Stimulated activated CD4-positive, alpha-beta T cell treated with anti-CD3 and anti-CD28 coated beads, Interleukin-4, amount 100 ng/mL, for 1 hour (primary cell): ENCODE measurements at places on chromosomes 3 and 15.

GRCh38 chr3:182979674-182980191 is 605 bp downstream of the DCUN1D1 start:
- peak; percentile 11 for DNase-seq

GRCh38 chr3:27200721-27201489 is 168.3 kb downstream of the NEK10 start:
- DNase-seq: no peak

DNA sequence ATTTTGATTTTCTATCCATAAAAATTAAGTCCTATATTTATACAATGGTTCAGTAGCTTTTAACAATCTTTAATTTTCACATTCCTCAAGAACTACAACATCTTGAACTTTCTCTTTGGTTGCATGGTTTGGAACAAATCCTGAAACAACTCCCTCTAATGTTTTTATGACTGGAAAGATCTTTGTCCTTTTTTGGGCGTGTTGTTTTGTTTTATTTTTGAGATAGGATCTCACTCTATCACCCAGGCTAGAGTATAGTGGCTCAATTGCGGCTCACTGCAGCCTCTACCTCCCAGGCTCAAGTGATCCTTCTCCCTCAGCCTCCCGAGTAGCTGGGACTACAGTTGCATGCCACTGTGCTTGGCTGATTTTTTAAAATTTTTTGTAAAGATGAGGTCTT is 4.0 kb downstream of the STX19 start:
- DNase-seq: no peak

- DNase-seq: no peak
These were observed 425.9 kb downstream of the EPHA3 start for GRCh38 chr3:89533275-89533674.

DNA sequence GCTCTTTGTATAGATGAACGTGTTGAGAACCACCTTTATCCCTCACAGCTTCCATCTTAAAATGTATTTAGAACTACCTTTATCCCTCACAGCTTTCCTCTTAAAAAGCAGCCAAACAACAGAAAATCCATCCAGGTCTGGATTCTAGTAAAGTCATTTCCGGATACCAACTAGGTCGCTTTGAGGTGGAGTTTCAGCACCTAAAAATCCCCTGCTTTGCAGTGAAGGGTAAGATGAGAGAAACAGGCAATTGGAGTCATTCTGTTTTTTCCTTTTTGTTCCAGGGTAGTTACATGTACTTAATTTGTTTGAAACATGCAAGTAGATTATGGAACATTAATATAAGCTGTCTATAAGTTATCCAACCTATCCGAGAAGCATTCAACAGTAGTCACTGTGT is 192.0 kb downstream of the UBE2E2 start:
- DNase-seq: no peak

GRCh38 chr15:67103869-67104268 is 38.5 kb downstream of the SMAD3 start:
- DNase-seq: no peak

- DNase-seq: no peak
These were observed 201.2 kb downstream of the FEZF2 start for GRCh38 chr3:62172199-62172598.

GRCh38 chr15:82942691-82943090 is 9.8 kb downstream of the HOMER2 start:
- no peak for DNase-seq

- DNase-seq: no peak
These were observed 6.5 kb upstream of the HPS3 start for GRCh38 chr3:149122721-149123578.

DNA sequence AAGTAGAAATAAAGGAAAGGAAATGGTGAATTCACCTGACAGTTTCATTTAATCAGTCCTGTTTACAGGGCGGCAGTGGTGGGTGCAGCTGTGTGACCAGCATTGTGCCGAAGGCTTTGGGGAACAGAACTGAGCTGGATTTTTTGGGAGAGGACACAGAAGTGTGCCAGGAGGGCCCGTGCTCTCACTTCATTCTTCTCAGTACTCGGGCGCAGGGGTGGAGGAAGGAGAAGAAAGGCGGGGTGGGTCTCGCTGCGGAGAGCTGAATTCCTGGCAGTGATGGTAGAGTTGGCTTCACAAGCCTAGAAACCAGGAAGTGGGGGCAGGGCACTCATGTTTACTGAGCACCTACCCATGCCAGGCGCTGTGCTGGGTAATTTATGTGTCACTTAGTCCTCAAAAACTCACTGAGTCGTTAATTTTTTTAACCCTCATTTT is 64.6 kb downstream of the CRTC3 start:
- peak; percentile 75 for DNase-seq

GRCh38 chr3:194274424-194275085 is 76.6 kb downstream of the CPN2 start:
- no peak for DNase-seq

DNA sequence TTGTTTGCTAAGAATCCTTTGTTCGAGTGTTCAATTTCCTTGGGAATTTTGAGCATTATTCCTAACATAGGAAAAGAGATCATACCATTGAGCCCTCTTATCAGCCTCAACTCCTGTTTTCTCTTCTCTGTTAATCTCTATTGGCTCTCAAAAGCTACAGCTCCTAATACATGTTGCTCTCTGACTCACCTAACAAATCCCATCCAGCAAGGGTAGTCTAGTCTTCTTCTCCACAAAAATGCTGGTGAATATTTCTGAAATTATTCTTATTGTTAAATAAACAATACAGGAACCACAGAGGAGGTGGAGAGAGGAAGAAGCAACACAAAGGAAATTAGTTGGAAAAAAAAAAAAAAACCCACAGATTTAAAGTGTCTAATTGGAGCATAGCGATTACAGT is 325.8 kb upstream of the NAALADL2 start:
- no peak for DNase-seq

DNA sequence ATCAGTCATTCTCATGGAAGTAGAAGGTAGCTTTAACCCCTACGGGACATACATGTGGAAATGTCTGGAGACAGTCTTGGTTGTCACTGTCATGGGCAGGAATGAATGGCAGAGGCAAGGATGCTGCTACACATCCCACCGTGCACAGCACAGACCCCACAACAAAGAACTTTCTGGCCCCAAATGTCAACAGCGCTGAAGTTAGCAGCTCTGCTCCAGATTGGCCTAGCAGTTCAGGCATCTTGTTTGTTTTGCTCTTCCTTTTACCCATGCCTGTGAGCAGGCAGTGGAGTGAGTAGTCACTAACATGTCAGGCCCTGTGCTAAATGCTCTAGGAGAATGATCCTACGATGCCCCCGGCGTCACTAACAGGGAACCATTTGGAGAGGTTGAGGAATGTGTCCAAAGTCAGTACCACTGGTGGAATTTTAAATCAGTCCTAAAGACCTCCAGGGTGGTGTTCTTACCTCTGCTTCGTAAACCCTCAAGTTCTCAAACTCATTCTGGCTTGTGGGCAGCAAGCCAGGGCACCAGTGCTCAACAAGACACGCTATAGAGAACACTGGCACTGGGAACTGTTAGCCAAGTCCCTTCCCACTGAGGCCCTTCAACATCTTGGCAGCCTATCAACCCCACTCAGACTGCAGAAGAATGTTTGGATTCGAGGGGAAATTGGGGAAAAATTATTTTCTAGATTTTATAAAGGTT is 142.2 kb downstream of the FOXP1 start:
- DNase-seq: no peak

DNA sequence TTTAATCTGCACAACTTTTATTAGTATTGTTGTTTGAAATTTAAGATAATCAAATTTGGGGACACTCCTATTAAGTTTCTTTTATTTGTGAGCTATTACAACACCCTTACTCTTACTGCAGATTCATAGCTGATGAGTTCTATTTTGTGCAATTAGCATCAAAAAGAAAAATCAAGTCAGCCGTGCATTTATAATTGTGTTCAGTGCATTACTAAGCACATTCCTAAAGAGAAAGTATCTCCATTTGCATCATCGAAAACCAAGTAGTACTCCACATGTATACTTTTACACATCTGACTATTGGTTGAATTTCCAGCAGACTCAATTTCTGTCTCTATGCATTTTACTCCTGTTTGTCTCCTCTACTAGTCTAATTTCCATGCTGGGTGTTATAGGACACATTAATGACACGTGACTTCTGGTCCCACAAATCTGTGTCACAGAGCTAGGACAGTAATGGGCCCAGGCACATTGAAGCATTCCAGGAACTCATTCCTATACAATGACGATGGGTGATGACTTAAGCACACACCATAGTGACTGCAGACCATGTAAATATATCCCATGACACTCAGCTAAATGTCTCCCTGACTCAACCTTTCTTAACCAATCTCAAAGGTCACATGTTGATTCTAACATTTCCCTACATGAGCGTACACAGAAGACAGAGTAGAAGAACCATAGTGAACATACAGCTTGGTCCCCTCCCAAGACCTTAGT is 477.5 kb downstream of the LPP start:
- no peak for DNase-seq

DNA sequence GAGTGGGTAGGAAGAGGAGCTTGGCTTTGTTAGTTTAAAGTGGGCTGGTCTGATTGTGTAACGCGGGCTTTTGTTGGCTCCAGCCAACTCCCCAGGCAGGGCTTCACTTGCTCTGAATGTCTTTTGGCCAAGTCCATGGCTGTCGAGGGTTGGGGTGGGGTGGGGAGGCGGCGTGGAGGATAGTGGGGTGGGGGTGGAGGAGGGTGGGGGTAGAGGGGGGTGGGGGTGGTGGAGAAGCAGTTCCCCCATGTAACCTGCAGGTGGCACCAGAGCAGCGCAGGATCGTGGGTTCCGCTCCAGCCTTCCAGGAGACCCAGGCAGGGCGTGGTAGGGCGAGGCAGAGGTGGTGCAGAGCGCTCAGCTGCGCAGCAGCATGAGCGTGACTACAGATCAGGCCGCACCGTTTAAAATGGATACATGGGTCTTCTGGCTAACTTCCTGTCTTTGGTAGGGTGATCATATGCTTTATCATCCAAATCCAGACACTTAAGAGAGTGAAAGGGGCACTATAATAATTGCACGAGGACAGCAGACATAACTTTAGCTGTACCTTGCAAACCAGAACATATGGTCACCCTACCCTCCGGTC is 28.3 kb downstream of the GOLGA6A start:
- peak; percentile 67 for DNase-seq

- no peak for DNase-seq
These were observed 273.6 kb downstream of the SHOX2 start for GRCh38 chr3:157832588-157832987.

DNA sequence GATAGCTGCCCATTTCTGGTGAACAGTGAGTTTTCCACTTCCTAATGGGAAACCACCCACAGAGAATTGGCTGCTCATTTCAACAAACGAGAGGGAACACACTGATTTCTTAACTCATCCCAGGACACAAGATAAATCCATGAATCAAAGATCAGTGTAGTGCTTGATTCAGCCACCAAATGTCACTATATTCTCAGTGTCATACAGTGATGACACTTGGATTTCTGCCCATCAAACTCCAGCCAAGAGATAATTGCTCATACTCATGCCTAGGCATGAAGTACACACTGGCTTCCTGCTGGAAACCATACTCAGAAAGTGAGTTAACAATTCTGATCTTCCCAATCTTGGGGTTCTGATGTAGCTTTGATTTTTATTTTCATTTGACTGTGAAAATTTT is 35.4 kb upstream of the GRM7 start:
- DNase-seq: no peak

DNA sequence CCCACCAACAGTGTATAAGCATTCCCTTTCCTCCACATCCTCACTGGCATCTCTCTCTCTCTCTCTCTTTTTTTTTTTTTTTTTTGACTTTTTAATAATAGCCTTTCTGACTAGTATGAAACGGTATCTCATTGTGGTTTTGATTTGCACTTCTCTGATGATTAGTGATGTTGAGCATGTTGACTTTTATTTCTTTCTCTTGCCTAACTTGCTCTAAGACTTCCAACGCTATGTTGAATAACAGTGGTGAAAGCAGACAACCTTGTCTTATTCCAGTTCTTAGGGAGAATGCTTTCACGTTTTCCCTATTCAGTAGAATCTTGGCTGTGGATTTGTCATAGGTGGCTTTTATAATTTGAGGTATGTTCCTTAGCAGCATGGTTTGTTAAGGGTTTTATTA is 249.4 kb upstream of the MDFIC2 start:
- no peak for DNase-seq

GRCh38 chr3:57805674-57806073 is 49.6 kb downstream of the SLMAP start:
- DNase-seq: no peak

GRCh38 chr3:155853214-155854140 is 750 bp downstream of the SLC33A1 start:
- peak; percentile 30 for DNase-seq

DNA sequence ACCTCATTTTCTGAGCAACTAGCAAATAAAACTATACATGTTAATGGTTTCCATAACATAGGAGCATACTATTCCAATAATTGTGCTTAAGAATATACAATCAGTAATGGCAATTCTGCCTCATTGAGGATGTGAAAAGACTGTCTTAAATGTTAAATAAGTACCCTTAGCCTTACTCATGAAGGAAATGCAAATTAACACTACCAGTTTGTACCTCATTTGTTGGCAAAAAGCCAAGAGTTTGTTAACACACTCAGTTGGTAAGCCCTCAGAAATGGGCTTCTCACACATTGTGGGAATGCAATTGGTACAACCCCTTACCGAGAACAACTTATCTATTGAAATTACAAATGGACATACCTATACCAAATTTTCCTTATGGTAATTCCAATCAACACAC is 9.2 kb upstream of the STT3B start:
- no peak for DNase-seq

GRCh38 chr3:66565301-66565700 is 64.5 kb upstream of the LRIG1 start:
- no peak for DNase-seq

DNA sequence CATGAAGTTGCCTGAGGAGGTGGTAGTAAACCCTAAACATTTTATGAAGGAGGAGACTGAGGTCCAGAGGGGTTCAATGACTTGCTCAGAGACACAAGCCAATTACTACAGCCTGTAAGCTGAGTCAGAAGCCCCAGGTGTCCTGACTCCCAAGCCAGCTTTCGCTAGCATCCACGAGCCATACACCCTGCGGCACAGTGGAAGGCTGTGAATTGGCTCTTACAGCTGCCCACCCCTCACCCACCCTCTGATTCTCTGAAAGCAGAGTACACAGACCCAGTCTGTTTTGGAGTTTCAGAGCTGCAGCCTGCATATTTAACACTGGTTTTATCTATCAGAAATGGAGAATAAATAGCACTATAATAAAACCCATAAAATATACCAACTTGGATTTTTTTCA is 253.4 kb downstream of the IGSF11 start:
- no peak for DNase-seq

DNA sequence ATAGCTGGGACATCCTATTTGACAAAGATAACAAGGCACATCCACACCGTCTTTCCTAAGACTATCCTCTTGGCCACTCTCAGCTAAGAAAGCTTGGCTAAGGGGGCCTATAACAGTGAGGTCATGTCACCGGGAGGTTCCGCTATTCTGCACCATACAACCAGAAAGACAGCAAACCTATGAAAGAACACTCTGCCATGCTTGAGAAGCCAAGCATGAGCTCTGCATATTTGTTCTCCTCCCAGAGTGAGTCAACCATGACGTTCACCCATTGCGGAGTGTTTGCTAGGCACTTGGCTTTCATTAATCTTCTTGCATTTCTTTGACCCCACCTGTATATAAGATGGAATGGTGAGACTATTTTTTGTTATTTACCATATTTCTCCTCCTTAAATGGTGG is 141.2 kb downstream of the GMNC start:
- no peak for DNase-seq

- DNase-seq: no peak
These were observed 56.6 kb downstream of the BBX start for GRCh38 chr3:107579371-107579770.

- no peak for DNase-seq
These were observed 43.1 kb upstream of the WDR5B start for GRCh38 chr3:122458992-122459391.
